Hepatocyte (in vitro differentiated cells): ENCODE measurements at places on chromosomes 5 and 9. TPM values are rescaled to one million over a fixed set of nuclear protein-coding genes. Genes with fewer than 3 reads are reported as not detected.

HAPLN1 gene
- total RNA-seq: 43.0 and 49.7 TPM in 2 replicates

SPINK6 gene
- not detected in 2 replicates for total RNA-seq

MVB12B gene
- total RNA-seq: 10.8 and 12.1 TPM in 2 replicates

ACTBL2 gene
- total RNA-seq: 0.16 and 0.83 TPM in 2 replicates

FGFR4 gene
- 90.2 and 121 TPM in 2 replicates for total RNA-seq

CCIN gene
- total RNA-seq: not detected in 2 replicates

GRCh38 chr9:36835271-36835996 is 198.6 kb downstream of the PAX5 start:
- DNase-seq: no peak

- no peak for DNase-seq
Measured at GRCh38 chr5:95238560-95239325, 46.2 kb downstream of the MCTP1 start.

GRCh38 chr9:113879911-113880310 is 3.8 kb downstream of the ZNF618 start:
- DNase-seq: no peak

DNA sequence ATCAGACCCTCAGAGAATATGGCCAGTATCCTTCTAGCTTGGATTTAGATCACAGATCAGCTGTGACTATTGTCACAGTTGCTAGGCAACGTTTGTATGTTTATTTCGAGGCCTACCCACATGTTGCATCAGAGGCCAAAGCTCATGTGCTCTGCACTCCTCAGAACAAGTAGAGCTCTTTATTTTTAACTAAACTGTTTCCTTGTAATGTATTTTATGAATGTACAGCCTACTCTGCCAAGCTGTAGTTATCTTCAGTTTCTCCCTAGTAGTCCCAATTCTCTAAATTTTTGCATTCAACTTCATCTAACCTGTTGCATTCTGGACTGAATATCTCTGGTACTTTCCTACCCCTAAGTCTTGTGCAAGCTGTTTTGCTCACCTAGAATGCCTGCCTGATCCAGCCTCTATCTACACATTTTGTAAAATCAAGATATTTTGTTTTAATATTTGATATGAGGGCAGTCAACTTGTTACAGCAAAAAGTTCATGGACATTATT is 52.8 kb downstream of the CAST start:
- DNase-seq: peak; percentile 87

DNA sequence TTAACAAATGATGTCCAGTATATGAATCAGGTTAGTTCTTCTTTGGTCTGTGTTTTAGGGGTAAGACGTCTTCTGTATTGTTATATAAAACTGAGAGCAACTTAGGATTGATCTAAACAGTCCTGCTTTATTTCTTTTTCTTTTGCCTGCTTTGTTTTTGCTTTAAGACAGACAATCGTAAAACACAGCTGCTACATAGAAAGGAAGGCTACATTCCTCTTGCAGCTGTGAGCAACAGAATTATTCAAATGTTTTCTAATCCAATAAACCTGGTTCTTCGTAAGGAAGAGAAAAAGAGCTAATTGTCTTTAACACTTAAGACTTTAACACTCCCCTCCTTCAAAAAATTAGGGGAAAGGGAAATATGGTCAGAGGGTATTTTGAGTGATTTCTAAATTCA is 14.6 kb downstream of the FGF1 start:
- DNase-seq: no peak

DNA sequence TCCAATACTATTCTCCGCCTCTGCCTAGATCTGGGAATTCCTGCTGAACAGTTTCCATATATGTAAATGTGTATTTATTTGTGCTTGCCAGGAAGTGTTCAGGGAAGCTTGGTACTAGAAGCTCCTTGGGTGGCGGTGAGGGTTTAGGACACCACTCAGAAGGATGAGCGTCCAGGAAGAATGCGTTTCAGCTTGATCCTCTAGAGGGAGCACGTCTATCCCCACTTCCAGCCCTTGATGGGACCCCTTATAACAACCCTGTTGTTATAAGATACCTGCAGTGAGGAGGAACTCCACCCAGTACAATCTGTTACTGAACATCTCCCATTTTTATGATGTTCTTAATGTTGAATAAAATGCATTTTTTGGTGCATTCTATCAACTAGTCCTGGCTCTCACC is 88.9 kb downstream of the CYFIP2 start:
- no peak for DNase-seq

- DNase-seq: no peak
Measured at GRCh38 chr5:3276896-3277295, 318.7 kb upstream of the IRX1 start.

- no peak for DNase-seq
Measured at GRCh38 chr5:161093100-161093499, 241.1 kb upstream of the ATP10B start.

DNA sequence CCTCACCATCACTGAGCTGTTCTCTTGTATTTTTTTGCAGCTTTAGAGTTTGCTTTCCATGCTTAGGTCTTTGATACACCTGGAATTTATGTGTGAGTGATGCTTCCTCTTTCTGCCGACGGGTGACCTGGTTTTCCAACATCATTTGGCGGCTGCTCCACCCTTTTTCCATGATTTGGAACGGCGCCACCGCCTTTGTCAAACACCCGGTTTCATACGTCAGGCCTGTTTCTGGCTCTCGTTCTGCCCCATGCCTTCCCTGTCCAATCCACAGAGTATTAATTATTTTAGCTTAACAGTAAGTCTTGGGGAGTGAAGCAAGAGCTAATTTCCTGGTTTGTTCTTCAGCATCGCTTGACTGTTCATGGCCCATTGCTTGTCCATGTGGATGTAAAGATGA is 30.2 kb downstream of the CACNA1B start:
- no peak for DNase-seq

- peak; percentile 39 for DNase-seq
Measured at GRCh38 chr5:2334719-2335118, 416.8 kb downstream of the IRX2 start.

DNA sequence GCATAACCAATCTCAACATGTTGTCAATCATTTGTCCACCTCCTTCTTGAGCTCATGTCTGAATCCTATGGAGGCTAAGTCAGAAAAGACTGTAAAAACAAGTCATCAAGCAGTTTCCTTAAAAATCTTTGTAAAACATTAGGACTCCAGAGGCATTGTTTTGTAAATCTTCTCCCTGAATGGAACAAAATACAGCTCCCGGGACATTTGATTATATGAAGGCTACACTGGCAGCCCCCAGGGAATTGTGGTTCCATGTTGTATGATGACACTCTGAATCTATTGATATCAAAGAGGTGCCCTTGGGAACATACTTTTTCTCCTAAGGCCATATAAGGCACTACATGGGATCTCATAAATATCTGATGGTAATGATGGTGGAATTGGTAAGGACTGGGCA is 83.2 kb upstream of the NUDT12 start:
- DNase-seq: no peak

DNA sequence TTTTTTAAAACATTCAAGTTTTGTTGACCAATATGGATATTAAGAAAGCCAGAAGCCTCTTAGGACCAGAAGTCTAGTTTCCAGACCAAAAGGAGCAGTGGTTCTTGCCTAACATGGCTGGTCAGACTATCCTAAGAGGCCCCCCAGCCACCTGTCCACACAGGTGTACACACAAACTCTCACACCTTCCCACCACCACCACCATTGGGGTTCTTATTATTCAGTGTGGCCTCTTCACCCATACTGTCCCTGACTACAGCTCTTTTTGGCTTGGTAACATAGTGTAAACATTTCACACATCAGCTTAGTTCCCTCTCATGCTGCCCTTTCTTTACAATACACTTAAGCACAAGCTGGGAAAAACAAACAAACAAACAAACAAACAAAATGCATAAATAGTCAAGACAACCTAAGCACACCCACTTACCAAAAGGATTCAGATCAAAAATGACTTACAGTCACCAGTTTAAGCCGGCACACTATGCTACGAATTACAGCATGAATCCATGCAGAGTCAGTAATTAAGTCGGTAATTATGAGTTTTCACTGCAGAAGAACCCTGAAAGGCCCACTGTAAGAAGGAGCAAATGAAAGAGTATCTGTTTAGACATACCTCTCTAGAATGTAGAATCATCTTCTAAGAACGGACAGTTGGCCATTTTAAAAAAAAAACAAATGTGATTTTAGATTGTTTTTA is 9.5 kb downstream of the LHFPL2 start:
- no peak for DNase-seq

DNA sequence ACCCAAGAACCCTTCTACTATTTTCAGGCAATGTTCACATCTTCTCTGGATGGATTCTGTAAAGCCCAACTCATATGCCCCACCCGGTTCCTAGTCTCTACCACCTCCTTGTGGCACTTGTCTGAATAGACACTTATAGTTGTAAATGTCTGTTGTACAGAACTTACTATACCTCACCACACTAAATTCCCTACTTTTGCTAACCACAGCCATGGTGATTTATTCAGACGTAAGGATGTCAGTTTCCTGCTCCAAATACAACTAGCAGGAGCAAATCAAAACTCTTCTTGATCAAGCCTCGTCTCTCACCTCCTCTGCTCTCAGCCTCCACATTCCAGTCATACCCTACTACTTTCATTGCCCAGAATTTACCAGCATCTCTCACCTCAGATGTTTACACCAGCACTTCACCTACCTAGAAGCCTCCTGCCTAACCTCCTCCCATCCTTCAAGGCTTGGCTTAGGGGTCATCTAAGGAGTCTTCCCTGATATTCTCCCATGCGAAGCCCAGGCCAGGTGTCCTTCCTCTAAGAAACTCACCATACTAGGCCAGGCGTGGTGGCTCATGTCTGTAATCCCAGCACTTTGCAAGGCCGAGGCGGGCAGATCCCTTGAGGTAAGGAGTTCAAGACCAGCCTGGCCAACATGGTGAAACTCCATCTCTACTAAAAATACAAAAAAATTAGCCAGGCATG is 75.5 kb downstream of the MAPKAP1 start:
- DNase-seq: peak; percentile 56

DNA sequence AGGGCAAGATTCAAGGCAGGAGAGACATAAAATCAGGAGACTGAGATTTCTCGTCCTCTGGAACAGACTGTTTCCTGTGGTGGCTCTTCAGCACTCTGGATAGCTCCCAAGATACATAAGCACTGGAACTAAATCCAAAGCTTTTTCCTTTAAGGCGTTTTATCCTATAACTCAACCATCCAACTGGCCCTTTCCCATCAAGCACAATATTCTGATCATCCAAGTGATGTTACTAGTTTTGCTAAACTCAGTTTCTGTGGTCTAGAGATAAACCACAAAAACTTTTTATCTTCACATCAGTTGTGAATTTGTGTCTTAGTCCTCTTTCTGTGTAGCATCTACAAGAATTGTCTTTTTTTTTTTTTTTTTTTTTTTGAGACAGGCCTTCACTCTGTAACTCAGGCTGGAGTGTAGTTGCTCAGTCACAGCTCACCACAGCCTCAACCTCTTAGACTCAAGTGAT is 299.4 kb downstream of the COX7C start:
- peak; percentile 70 for DNase-seq

DNA sequence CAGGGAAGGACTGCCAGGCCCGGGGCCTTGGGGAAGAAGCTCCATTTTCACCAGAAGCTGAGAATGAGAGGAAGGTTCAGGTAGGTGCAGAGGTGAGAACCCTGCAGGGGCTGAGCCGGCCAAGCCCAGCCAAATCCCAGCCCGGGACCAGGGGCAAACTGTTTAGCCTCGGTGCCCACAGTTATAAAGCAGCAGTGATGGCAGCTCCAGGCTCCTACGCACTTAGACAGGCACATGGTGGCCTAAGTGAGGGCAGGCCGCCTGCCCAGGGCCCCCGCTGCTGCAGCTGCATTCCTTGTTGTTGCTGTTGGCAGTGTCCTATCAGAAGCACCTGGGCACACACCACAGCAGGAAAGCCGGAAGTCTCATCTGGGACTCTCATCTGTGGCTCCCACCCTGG is 159.9 kb upstream of the FOXD4L5 start:
- DNase-seq: no peak

GRCh38 chr5:5572976-5573797 is 150.7 kb downstream of the ICE1 start:
- DNase-seq: no peak

DNA sequence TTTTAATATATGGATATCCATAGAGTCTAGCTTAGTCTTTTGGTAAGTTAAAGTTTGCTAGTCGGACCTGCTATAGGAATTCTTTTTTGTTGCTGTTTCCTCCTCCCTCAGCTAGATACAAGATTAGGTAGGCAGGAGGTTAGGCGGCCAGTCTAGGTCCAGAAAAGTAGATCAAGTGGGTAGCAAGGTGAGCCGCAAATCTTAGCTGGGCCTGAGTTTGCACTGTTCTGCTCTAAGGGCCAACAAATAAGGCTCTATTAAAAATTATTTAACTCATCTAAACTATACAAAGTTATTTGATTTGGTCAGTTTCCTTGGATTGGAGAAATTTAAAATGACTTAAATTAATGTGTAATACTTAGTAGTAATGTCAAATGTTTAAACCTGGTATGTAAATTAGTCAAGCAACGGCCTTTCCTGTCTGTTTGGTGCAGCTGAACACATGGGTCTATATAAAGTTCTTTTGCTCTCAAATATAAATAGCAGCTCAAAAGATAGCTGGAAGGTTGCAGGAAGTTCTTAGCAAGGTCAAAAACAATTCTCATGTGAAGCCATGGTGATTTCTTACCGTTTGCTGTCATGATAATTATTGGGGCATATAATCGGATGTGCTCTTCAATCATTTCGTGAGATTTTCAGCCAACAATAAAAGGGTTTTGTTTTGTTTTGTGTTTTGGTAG is 72.0 kb downstream of the PRKACG start:
- no peak for DNase-seq

DNA sequence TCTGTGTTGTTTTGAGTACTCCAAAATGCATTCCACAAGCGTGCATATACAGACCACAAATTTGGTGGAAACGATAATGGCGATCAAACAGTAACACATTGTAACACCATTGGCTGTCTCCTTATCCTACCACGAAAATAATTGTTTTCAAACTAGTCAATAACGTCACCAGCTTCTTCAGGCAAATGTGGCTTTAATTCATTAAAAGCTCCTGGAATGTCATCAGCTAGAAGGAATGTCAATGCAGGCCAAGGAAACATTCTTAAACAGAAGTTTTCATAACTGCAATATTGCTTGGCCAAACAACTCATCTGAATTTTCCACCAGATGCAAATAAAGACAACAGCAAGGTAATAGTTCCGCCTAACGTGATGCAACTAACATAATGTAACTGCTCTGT is 71.6 kb upstream of the XPA start:
- DNase-seq: no peak

DNA sequence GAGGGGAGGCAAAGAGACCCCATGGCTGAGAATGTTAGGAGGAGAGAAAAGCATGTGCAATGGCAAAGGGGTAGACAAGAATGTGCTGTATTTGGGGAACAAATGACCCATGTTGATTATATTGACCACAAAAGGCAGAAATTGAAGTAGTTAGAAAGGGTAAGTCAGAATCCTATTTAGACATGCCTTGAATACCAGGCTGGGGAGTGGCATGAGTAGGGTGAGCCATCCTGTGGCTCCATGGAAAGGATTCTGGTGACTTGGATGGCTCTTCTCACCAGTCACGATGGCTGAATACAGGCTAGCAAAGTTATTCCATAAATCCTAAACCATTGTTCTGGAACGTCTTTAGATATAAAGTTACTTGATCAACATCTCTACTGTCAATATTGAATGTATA is 73.4 kb upstream of the MEF2C start:
- DNase-seq: no peak

GRCh38 chr9:98234245-98234825 is 21.1 kb downstream of the TBC1D2 start:
- DNase-seq: peak; percentile 44
